ENCODE measurements at places on chromosomes 12 and 14.

DNA sequence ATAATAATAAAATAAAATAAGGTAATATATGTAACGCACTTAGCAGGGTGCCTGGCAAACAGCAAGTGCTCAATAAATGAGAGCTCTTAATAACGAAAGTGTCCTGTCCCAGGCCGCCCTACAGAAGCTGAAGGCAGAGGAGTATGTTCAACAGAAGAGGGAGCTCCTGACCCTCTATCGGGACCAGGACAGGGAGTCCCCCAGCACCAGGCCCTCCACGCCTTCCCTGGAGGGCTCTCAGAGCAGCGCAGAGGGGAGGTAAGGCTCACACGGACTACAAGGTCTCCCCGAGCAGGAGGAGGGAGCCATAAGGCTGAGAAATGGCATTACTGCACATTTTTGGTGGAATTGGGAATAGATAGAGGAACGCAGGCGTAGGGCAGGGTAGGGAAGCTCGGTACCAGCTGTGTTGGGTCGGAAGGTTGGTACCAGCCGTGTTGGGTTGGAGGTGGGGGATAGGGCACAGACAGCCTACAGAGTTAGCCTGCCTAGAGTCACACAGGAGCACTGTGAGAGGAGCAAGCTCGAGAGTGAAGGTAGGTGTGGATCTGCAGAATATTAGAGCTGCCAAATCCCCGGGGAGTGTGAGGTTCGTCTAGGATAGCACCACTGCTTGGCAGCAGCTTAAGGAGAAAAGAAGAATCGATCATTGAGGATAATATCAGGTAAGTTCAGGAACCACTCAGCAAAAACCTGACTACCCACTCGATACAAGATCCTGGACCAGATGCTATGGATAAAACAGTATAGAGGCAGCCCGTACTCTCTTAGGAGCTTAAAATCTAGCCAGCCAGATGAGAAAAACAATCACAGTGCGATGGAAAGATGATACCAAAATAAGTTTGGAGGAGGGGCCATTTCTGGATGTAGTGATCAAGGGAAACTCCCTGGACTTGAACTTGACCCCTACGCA is 15.3 kb downstream of the TNFRSF1A start:
- DNase-seq: no peak

DNA sequence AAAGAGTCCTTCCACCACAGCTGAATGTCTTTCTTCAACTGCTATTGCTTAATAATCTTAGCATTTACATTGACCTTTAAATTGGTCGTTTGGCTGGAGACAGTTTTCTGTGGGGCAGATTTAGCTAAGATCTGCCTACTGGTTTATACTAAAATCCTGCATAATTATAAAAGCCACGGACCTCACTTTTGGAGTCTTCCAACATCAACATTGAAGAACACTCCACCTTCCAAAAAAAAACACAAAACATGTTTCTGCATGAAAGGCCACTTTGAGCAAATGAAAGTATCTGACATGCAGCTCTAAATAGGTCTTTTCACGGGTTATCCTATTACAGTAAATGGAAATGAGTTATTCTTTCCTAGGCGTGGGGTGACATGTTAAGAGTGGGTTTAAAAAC is 57.0 kb upstream of the KRR1 start:
- no peak for DNase-seq

DNA sequence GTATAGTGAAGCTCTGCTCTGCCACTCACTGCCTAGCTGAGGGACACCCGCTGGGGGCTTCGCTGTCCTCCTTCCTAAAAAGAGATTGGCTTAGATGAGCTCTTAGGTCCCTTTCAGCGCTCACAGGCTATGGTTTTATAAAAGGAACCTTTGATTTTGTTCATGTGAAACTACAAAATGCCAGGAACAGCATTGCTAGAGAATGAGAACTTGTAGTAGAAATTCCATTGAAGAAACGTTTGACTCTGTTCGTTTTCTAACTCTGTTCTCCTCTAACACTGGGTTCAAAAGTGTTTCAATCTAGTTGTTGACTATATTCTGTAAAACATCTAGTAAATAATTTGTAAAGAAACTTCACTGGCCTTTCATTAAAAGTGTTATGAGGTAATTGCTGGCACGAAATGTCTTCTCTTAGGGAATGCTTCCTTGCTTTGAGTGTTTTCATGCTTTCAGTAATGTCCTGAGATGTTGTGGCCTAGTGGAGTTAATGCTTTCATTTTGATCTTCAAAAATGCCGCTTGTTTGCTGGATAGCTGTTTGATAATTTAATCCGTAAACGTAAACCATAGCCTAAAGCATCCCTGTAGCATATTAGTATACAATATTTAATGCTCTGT is 1.6 kb downstream of the MARK3 start:
- DNase-seq: no peak

GRCh38 chr12:32568228-32568627 is 110.9 kb upstream of the DNM1L start:
- no peak for DNase-seq

DNA sequence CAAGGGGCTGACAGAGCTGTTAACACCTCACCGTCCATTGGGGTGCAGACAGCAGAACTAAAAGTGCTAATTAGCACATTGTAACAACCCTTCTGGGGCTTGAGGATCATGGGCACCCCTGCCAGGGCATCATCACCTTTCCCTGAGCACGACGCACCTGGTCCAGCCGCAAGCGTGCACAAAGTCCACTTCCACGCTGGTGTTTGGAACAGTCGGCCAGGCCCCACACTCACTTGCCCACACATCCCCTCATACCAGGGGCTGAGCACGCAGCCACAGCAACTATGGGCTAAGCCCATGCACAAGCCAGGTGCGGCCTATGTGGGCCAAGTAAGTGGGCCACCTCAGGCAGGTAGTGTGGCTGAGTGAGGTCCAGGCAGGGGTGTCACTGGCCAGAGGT is 148.7 kb downstream of the CCDC59 start:
- no peak for DNase-seq

GRCh38 chr12:5466521-5466960 is 34.6 kb downstream of the NTF3 start:
- DNase-seq: no peak

DNA sequence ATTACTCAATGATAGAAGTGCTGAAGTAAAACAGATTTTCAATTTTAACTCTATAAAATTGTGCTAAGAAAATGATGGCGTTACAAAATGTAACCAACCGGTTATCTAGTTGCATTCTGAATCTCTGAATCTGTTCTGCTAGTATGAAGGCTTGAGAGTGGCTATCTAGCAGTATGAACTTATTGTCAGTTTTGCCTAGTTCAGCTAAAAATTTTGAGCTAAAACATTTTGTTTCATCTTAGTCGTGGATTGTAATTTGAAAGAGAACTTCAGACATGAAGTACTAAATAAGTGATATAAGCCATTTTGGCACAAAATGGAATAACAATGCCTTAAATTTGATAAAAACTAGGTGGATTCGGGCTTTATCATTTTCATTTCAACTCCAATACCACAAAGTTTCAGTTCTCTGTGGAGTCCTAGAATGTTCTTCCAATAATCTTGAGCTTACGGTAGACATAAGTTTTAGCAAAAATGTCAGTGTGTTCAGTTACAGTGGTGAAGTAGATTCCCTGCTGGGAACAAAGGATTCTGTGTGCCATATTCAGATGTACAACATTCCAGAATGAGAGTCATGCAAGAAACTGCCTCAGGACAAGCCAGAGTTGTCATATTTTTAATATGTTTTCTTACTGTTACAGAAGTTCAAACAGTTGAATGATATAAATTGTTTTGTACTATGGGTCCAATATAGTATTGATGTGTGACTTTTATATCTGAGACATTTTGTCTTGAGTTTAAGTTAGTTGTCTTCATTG is 28.1 kb downstream of the ATP6V1D start:
- no peak for DNase-seq

DNA sequence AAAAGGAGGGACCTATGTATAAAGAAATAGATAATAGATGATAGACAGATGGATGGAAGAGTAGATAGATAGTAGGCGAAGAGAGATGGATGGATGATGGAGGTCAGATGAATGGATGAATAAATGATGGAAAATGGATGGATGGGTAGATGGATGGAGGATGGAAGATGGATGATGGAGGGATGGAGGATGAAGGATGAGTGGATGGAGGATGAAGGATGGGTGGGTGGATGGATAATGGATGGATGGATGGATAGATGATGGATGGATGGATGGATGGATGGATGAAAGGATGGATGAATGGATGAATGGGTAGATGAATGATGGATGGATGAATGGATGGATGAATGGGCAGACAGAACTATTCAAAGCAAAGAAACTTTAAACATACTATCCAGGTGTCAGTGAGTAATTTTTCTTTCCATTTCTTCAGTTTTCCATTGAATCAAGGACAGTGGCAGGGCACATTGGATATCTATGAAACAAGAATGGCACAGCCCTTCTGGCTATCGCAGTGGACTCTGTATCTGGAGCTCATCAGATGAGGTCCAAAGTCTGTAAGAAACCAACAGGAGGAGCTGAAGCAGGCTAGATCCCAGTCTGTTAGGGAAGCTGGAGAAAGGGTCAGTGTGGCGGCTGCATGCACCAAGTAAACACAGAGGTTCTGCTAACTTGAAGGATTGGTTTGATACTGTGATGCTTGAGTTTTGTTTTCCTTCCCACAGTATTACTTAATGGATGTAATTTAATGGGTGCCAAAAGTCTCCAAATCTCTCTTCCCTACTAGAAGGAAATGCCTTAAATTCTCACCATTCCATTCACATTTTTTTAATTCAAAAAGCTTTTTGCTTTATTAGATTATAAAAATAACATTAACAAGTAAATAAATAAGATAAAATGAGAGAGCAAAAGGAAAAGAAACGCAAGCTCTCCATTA is 18.1 kb upstream of the MED13L start:
- no peak for DNase-seq
